Mesenteric fat pad (tissue), 1 donor: ENCODE measurements at places on chromosomes 16 and 17. TPM values are rescaled to one million over a fixed set of nuclear protein-coding genes. Genes with fewer than 3 reads are reported as not detected.

The CDRT15L2 gene
- total RNA-seq: not detected

The NTN1 gene
- 3.1 TPM for total RNA-seq

GRCh38 chr17:69423450-69423849, 9.0 kb downstream of the MAP2K6 start:
- DNase-seq: no peak

The GAS7 gene
- 81.5 TPM for total RNA-seq

DNA sequence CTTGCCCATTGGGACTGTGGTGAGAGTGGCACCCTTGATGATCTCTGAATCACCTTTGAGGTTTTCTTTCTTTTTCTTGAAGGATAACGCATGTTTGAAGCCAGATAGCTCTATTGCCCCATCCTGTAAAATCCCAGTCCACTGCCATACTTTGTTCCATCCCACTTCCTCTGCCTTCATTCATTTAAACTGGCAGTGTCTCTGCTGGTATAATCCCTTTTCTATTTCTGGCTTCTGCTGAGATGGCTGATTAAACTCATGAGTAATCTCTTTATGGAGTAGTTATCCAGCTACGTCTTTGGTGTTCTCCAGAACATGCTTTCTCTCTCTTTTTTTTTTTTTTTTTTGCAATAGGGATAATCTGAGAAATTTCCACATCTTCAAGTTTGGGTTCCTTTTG, 656.5 kb upstream of the SALL1 start:
- DNase-seq: no peak

The GALR2 gene
- total RNA-seq: not detected
